ENCODE measurements at places on chromosomes 7 and 10.

- no peak for DNase-seq
Observed at GRCh38 chr7:159139639-159140038, 5.0 kb downstream of the VIPR2 start.

DNA sequence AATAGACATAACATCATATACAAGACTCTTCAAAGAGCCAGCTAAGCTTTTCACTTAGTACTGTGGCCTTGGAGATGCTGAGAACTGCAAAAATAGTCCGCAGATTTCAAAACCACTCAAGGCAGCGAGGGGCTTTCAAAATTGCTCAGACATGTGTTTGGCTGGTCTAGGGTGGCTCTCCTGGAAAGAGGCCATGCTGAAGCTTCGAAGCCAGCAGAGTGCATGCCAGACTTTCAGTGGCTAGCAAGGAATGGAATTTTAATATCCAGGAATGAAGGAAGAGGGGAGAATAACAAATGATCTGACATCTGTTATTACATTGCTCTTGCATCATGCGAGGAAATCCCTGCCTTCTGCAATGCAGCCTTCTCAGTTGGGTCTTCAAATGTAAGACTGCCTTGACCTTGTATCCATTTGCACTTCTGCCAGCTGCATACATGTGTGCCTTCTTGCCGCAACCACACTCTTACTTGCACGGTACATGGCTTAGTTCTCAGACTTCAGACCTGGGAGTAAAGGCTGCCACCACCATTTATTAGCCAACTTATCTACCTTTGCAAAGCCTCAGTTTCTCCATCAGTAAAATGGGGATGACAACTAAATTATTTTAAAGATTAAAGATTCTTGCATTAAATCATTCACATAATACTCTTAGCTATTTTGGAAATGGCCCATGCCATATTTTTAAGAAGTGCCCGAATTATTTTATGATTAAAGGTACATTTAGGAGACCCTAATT, 55.9 kb downstream of the ITIH5 start:
- no peak for DNase-seq

DNA sequence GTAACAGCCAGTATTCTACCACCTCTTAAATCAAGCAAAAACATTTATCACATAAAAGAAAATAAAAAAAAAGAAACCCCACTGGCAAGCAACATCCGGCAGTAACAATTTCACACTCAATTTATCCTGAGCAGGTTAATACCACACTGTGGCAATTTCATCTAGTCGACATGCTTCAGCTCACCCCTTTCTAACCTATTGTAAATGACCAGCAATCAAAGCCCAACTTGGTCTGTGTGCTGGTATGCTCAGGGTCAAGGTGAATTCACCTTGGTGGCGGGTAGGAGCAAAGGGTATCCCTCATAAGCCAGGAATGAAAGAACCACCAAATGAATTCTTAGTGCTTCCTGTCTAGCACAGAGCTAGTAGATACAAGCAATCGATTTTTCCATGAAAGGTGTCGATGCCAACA, 109.1 kb upstream of the AFAP1L2 start:
- DNase-seq, result no peak

GRCh38 chr7:132709971-132710567, 133.8 kb upstream of the PLXNA4 start:
- no peak for DNase-seq

- no peak for DNase-seq
Observed at GRCh38 chr10:69816521-69816920, 14.8 kb downstream of the COL13A1 start.

DNA sequence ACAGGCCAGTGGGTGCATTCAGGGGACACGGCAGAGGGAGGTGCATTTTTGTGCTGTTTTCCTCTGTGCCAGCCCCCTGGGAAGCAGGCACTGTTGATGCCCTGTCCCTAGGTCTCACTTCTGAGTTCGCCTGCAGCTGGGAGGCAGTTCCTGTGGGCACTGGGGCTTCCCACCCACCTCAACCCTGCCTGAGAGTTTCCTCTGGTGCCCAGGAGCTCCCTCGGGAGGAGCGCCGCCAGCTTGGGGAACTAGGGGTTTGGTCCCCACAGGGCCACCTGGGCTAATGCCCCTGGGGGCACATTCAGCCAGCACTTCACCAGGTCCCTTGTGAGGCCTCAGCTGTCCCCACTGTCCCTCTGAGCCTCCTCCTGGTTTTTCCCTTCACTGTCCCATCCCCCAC, 178.2 kb upstream of the RHEB start:
- no peak for DNase-seq

- DNase-seq, result no peak
Observed at GRCh38 chr10:11875494-11876281, 52.5 kb downstream of the PROSER2 start.

DNA sequence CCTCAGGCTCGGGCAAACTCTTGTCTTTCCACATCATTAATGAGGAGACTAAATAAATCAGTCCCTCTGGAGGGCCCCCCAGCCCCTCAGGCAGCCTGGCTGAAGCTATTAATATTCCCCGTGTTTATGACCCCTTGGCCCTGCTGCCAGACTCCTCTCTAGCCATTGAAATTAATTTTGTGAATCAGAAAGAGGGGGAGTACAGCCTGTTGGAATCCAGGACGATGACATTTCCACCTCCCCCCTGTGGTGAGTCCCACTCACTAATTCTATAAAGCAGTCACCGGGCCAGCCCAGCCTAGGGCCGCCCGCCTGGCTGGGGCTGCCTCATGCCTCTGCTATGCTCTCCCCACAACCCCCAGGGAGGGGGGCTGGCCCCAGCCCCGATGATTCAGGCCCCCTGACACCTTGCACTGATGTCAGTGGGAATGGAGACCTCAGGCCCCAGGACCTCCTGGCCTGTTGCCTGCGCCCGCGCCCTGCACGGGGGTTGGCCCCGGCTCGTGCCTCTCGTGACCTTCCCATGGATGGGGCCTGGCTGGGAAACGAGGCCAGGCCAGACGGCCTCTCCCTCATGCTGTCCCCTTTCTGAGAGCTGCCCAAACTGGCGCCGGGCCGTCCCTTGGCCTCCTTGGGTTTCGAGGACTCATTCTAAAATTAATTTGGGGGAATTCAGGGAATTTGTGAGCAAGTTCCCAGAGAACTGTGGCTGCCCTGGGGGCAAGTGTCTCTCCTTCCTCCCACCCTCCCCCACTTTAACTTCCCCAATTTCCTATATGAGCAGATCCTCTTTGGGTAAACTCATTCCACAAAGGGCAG, 34.0 kb downstream of the TMEM270 start:
- no peak for DNase-seq

GRCh38 chr7:158257001-158257400, 330.6 kb downstream of the PTPRN2 start:
- DNase-seq, result no peak

- DNase-seq, result no peak
Observed at GRCh38 chr7:139600306-139600705, 76.8 kb downstream of the CLEC2L start.

- no peak for DNase-seq
Observed at GRCh38 chr10:128463991-128464760, 338.0 kb upstream of the MKI67 start.

DNA sequence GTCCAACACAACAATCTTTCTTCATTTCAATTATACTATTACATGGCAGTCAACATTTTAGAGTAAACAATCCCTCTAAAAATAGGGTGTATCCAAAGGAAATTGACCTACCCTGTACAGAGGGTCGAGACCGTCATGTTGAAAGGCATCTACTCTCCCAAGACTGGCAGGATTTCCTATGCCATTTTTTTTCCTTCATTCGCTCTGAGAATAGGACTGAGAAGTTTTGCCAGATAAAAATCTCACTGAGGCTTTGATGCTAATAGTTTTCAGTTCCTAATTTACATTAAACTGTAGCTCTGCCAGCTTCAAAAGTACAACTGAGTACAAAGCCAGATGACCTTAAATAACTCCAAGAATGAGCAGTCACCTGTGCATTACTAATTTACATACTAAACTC, 84.5 kb upstream of the SEMA3C start:
- no peak for DNase-seq

- no peak for DNase-seq
Observed at GRCh38 chr10:33085313-33085833, 127.3 kb upstream of the ITGB1 start.

DNA sequence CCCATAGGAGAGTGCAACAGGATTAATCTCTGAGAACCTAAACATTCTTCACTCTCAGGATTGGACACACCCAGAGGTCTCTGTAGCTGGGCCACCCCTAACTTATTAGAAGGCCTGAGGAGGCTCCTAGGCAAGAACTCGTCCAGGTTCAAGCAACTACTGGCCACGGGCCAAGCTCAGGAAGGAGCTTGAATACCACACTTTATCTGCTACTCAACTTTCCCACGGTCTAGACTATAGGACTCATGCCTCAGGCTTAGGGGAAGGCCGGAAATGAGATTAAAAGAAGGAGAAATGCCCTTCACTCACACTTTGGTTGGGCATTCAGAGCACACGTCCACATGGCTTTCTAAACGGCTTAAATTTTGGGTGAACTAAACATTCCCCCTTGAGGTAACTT, 142.8 kb upstream of the PHYHIPL start:
- no peak for DNase-seq

DNA sequence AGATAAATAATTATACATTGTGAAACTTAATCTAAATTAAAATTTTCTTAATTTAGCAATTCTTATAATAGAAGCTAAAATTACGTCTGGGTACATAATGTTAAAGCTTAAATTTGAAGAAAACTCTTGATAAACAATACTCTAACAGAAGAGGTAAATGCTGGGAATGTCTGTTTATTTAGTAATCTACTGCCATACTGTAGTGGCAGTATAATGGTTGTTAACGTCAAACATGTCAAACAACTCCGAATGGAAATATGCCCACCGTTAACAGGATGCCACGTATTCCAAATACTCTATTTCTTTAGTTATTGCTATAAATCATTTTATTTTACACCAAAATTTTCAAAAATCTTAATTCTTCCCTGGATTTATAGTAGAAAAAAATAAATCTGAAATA, 40.0 kb upstream of the PTPN12 start:
- no peak for DNase-seq

- no peak for DNase-seq
Observed at GRCh38 chr7:155602156-155602555, 42.3 kb upstream of the RBM33 start.

DNA sequence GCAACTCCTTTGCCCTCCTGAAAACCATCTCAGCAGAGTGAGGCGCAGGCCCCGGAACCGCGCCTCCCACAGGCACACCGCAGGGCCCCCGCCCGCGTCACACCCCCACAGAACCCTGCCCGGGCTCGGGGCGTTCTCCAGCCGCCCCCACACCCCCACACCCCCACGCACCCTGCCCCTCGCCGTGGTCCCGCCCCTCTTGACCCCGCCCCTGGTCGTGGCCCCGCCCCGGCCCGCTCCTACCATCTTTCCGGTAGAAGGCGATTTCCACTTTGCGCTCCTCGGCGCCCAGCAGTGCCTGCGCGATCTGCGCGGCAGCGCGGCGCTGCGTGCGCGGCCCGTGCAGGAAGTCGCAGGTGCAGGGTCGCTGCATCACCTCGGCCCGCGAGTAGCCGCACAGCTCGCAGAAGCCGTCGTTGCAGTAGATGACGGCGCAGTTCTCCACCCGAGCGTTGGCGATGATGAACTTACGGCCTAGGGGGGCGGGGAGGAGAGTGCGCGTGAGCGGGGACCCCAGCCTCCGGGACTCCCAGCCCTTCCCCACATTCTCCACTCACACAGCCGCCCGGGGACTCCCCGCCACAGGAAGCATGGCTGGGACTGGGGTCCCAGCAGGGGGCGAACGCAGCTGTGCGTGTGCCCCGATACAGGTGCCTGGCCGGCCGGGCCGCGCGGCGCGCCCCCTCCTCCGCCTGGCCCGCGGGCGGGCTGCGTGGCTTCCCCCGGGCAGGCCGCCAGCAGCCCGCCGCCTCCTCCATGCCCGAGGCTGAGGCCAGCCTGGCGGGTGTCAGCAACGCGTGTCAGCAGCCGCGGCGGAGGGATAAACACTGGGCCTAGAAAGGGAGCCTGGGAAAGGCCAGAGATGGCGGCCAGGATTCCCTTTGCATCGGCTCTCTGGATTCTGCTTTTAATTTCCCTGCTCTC, 3.4 kb downstream of the KCNH2 start:
- peak; percentile 85 for DNase-seq

DNA sequence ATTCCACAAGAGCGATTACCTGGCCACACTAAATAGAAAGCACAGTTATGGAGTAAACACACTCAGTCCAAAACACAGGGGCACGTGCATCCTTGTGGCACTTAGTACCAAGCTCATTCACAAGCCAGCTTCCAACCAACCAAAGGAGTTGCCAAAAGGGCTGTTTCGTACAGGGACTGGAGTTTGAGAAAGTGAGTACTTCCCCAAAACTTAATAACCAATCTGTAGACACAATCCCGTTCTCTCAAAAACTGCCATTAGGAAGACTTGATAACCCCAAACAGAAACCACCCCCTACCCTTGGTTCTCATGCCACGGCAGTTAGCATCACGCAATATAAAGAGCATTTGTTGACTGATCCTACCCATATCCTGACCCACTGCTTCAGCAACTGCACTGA, 166.2 kb upstream of the ASAH2 start:
- no peak for DNase-seq

GRCh38 chr10:3651969-3652653, 132.9 kb downstream of the KLF6 start:
- no peak for DNase-seq

DNA sequence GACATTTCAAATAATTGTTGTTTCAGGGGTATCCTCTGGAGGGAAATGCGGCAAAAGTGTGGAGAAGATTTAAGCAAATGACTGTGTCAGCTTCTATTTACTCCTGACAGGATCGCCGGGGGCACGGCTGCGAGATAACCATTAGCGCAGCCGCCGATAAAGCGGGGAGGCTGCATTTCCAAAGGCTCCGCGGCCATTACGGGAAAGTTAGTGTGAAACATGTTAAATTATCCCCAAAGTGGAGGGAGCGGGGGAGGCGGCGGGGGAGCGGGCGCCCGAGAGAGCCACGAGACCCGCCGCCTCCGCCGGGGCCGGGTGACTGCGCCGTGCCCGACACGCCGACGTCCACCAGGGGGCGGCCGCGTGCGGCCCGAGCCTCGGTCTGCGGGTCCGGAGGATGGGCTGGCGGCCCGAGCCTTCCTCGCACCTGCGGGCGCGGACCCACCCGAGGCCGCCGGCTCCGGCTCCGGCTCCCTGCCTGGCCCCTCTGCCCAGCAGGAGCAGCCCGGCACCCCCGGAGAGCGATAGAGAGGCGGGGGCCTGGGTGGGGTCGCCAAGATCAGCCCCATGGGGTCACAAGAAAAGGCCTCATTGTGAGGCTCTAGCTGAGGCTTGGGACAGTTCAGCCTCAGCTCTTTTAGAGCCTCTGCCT, 74.4 kb upstream of the PAX2 start:
- no peak for DNase-seq

GRCh38 chr7:142535123-142535779, 214.0 kb upstream of the PRSS1 start:
- DNase-seq, result peak; percentile 66
